ENCODE measurements at places on chromosomes 4 and X.

DNA sequence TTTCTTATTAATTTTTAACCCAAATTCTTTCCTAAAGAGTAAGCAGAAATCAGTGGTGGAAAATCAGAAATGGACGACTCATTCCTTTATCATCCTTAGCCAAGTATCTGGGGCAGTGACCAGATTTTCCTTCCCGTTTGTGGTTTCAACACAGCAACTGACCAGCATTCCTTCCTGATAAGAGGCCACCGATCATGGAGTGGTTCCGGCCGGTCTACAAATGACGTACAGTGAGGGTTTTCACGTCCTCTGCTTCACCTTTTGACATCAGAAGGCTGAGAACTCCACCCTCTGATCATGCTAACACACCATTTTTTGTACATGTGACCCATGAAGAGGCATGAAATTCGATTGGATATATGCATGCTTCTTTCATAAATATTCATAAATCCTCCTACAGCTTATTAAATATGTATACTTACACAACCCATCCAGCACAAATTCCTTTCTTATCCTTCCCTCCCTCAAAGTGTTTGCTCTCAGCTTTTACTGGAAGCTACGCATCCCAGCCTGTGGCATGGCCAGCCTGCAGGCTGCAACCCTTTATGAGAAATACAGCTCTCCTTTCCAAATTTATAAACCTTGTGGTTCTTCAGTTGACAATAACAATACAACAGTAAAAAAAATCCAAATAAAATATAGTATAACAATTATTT lies 173.0 kb upstream of the CASK start:
- DNase-seq = peak; percentile 63

GRCh38 chr4:181004056-181004455 lies 1239.1 kb upstream of the TENM3 start:
- no peak for DNase-seq

DNA sequence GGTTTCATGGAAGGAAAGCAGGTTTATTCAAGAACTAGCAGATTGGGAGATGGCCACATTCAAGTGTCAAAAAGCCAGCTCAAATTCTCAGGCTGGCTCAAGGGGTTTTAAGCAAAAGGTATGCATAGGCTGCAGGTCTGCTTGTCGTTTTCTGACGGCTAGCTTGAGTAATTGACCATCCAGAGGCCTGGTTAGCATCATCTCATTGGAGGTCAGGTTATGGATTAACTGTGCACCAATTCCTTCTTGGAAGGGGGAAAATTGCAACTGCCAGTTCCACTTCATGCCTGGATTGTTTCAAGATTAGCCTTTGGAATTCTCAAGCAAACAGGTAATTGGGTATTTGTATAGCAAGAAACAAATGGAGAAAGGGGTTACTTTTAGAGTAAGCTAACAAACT lies 62.1 kb downstream of the FUNDC1 start:
- no peak for DNase-seq

GRCh38 chr4:168887809-168888208 lies 122.2 kb downstream of the CBR4 start:
- DNase-seq = no peak

DNA sequence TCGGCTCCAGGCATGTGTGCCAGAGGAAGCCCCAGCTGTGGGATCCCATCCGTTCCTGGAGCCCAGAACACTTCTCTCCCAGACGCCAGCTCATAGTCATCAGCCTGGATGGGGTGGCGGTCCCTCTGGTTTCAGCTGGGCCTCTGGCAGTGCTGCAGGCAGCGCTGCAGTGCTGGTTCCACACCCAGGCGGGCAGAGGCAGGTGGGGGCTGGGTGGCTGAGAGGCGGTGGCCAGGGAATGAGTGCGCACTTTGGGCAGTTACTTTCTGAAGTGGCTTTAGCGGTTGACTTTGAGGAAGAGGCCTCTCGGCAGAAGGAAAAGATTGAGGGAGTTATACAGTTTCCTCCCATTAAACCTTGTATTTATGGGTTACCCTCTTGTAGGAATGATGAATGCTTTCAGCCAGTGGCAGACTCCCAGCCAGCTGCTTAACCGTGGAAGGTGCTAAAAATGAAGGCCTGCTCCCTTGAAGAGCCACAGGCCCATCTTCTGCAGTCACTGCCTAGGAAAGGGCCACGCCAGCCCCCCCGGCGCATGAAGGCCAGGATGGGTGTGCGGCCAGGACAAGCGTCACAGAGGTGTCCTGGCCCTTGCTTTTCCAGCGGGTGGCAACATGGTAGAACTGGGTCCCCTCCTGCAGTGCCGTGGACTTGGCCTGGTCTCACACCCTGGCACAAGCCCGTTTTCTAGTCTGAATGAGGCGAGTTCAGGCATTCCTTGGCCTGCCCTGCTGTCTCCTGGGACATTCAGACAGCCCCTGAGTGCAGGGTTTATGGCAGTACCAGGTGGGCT lies 9.9 kb downstream of the TADA2B start:
- no peak for DNase-seq

GRCh38 chr4:188960411-188961093 lies 821.3 kb downstream of the TRIML1 start:
- DNase-seq = no peak

GRCh38 chr4:67723949-67724348 lies 23.0 kb upstream of the UBA6 start:
- no peak for DNase-seq

DNA sequence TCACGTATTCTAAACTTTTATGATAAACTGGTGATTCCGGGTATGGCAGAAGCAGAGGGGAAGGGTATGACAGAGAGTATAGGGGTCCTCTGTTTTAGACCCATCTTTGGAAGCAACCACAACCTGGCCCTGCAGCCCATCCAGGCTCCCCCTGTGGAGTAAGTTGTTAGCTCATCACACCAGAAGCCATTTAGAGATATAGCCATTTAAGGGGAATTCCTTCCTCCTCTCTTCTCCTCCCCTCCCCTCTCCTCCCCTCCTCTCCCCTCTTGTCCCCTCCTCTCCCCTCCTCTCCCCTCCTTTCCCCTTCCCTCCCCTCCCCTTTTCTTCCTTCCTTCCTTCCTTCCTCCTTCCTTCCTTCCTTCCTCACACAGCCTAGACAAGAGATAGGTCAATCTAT lies 197.3 kb upstream of the LDB2 start:
- no peak for DNase-seq

DNA sequence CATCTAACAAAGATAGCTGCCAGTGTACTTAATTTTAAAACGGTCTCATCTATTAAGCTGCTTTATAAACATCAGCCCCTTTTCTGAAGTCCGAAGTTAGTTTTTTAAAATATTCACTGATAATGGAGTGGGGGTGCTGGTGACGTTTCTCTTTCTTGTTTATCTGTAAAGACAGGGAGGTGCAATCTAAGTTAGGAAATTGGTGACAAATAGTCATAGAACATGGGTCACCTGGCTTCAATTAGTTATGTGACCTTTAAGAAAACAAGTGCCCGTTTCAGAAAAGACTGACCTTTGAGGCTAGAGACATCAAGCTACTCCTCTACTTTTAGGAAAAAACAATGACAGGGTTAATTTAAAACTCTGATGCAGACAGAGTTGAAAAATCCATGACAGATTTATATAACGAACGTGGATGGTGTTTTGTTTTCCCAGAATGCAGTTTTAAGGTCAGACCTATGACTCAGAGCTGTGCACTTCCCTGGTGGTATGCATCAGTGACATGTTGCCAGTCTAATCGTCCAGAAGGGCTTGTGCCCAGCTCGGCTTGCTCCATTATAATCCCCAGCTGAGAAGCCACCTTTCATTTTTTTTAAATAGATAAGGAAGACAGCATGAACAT lies 38.2 kb downstream of the FHL1 start:
- DNase-seq = no peak

DNA sequence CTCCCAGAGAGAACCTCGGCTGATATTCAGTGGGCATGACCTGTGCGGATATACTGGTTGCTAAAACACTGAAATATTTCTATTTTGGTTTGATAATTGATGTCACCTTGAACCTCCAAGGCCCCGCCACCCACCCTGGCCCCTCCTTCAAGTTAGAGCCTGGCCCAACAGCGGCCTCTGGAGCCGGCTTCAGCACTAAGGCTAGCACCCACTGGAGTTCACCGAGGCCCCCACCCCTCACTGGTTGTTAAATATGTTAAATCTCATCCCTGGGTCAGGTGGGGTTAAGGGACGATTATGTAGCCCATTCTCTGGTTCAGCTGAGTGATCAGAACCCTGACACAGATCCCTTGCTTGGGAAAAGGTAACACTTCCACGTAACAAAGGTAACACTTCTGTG lies 24.3 kb downstream of the SEL1L3 start:
- no peak for DNase-seq

DNA sequence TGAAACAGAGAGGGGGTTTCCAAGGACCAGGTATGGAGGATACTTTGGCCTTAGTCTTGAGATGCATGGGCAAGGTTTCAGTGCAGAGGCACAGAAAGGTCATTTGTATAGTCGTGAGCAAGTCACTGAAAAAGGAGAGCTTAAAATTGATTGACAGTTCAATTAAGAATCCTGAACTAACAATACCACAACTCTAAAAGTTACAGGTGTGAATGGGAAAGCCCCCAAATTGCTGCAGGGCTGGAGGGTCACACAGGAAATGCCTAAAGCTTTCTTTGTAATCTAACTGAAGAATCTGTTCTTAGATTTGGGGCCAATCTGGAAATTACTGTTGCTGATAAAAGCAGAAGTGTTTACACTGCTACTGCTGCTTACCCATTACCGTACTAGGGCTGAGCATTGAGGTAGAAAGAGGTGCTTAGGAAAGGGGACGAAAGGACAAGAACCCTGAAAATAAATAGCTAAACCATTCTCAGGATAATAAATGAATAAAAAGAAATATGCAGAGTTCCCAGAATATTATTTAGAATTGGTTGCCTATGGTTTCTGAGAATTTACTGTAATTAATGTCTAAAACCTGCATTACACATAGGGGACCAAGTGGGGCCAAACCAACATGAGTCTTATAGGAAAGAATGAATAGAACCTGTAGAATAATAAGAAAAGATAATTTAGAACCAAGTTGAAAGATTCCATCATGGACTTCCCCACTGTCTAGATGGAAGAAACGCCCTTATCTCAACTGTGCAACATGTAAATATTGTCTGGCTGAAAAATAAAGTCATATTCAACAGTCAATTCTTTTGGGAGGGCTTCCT lies 91.9 kb upstream of the PPP1R2C start:
- DNase-seq = no peak

DNA sequence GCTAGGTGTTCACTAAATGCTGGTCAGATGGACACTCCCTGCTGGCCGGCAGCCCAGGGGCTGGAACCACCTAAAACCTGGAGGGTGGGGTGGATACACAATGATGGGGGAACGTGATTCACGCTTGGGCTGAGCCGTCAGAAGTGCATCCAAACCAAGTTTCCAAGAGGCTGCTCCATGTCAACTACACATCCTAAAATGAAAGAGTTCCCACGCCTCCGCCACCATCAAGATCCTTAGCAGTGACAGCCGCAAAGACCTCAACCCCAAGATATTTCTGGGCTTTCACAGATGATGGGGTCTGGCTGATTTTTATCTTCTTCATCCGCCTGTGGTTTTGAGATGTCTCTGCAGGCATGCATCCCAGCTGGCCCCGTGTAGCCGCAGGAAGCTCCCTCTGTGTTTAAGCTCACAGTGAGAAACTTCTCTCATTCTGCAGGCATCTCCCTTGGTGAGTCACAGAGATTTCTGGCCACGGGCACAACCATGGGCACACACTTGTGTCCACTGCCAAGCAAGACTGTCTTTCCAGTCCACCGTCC lies 84.4 kb downstream of the HTRA3 start:
- peak; percentile 39 for DNase-seq

DNA sequence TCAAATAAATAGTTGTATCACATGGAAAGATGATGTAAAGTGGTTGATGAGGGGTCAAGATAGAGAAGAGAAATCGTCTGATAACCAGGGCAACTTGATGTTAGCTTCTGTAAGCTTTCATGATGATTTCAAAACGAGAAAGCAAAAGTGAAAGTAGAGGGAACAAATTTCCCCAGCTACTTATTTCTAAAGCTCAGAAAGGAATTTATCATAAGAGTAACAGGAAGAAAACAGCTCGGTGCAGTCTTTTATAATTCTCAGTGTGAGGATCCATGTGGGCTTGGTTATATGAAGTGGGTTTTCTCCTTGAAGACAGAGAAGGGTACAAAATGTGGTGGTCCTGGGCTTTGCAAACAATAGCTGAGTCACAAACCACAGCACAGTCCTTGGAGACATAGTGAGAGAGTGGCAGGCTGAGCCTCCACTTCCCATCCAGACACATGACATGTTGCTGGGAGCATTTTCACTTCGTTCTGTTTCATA lies 32.1 kb upstream of the GLRA2 start:
- no peak for DNase-seq

DNA sequence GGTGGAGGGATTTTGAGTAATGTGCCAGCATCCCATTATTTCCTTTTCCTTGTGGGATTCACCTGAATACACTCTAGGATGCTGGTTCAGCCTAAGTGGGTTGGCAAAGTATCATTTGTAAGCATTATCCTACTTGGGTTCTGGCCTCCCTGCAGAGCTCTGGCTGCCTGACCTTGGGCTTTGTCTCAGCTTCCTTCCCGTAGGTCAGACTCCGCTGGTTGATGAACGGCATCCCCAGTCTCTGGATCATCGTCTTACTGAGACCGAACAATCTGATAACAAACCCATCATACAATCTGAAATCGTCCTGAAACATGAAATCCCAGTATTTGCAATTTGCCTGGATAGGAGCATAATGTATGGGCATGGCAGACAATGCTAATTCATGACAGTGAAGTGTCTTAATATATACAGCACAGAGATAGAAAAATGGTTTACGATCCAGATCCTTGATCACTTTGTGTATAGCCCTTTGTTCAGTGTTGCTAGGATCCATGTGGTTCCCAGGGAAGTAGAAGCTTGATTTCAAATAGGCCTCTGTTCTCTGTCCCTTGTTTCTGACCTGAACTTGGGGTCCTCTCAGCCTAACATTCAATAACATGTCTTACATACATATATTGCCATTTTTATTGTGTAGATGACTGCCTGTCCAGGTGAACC lies 5.5 kb downstream of the MID2 start:
- no peak for DNase-seq

DNA sequence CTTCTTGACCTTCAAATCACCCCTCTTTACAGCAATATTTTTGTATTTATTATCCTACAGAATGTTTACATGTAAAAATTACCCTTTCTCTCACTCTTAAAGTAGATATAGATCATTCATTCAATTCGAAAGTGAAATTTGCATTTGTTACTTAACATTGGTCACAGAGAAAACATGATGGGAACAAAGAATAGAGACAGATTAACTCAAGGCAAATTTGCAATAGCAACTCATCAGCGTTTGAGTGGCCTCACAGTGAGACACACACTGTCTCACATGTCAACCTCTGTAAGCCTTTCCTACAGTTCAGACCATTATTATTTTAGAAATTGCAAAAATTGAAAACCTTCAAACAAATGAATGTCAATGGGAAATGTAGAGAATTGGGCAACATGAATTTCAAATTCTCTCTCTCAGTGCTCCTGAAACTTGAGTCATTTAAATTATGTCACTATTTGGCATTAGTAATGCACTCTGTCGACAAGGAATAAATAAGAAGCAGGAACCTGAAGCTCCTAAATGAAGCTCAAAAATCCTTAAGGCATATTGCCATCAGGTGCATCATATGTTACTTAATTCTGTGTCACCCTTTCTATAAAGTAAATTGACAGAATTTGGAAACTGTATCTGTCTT lies 148.3 kb upstream of the ANXA10 start:
- DNase-seq = no peak

Measured in amniotic stem cell (primary cell).